ENCODE measurements at places on chromosomes 6 and 20.

DNA sequence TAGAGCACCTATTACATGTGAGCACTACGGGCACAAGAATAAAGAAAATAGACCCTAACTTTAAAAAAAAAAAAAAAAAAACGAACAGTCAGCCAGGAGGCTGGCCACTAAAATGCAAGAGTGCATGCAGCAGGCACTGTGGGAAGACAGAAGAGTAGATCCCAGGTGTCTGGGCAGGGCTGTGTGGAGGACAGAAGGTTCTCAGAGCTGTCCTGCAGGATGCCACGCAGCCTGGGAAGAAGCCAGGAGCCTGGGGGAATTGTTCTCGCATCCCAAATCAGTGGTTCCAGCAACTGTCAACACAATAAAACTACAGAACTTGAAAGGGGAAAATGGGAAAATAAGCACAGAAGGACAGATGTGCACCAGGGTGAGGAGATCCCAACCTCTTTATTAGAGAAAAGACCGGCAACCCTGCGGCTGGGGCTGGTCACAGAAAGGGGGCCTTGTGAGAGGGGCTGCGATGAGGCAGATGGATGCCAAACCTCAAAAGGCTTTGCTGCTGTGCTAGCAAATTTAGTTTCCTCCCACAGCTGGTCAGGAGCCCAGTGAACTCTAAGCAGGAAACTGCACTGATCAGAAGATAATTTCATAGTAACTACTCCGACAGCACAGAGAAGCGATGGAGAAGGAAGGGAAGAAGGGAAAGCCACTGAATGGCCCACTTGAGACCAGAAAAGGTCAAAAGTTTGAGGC, 30.9 kb downstream of the MAP3K5 start:
- no peaks in the 10 kb centered on the region for H3K27me3 ChIP-seq
- no peak overlapping the region for H3K4me3 ChIP-seq
- H3K36me3 ChIP-seq = no peaks in the 10 kb centered on the region
- H3K4me1 ChIP-seq = peaks cover 65% of the 10 kb centered on the region
- no peak for DNase-seq

DNA sequence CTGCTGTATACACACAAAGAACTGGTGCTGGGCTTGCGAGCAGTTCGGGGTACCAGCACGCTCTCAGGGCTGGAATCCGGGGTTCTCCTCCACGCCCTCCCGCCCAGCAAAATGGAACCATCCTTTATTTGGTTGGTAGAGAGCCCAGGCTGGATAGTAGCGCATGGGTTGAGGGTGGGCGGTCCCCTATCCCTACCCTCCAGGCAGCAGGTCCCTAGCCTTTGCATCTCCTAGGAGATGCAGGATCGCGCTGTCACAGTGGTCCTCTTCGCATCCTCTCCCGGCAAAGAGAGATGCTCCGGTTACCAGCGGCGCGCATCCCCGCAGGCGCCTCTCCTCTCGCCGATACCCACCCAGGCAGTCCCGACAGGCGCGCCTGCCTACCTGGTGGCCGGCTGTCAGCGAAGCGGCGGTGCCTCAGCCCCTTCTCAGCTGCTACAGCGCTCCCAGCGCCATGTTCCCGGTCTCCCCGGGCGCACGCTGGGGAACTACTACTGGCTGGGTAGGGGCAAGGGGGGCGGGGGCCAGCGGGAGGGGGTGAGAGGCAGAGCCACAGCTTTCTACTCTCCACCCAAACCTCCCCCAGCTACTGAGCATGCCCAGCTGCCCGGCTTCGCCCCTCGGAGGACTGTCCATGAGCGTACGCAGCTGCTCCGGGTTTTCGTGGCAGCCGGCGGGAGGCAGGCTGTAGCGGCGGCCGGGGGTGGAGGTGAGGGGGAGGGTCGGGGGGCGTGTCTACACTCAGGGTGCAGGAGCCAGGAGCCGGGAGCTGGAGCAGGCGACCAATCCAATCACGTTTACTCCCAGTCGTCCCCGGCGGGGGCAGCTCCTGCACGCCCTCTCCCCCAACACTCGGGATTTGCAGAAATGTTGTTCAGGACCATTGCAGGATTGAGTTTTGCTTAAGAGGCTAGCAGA, at the start of gene PAK5:
TSS of gene PAK5 (minus strand) at position 699 of the 918 bp plus-strand sequence. CDS start 194,748 bp downstream, outside the sequence.
- no peaks in the 10 kb centered on the region for H3K36me3 ChIP-seq
- H3K4me1 ChIP-seq = no peaks in the 10 kb centered on the region
- no peak within 1 kb of the TSS for H3K27ac ChIP-seq
- H3K27me3 ChIP-seq = no peaks in the 10 kb centered on the region
- H3K4me3 ChIP-seq = peak within 1 kb of the TSS; percentile 64

DNA sequence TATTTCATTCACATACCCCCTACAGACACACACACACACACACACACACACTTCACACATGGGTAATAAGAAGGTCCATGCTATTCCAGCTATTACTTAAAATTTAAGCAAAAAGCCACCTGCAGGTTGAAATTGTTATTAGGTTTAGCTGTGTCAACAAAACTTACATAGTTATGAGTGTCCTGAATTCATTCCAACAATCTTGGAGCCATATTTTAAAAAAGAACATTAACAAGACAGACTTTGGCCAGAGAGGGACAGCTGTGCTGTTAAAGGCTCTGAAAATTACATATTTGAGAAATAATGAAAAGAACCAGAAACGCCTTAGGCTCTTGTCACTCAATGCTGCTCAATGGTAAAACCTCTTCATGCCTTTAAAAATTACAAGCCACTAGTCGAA, 455.3 kb downstream of the EPM2A start:
- H3K4me1 ChIP-seq = no peaks in the 10 kb centered on the region
- no peak overlapping the region for H3K27ac ChIP-seq
- no peaks in the 10 kb centered on the region for H3K36me3 ChIP-seq
- H3K4me3 ChIP-seq = no peak overlapping the region
- DNase-seq = no peak

DNA sequence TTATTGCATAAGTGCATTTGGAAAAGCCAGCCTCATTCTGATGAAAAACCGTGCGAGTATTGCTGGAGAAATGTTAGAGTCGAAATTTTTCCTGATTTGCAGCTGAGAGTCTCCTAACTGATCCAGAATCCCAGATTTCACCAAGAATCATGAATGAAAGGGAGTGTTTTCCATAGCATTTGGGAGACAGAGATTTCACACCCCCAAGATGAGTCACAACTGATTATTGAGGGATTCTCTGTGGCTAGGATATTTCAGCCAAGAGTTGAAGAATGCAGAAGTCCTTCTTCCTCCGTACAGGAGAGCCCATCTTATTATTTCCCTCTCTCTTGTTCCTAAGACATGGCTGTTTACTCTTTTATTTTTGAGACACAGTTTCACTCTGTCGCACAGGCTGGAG, 82.2 kb upstream of the SALL4 start:
- H3K36me3 ChIP-seq = no peaks in the 10 kb centered on the region
- no peaks in the 10 kb centered on the region for H3K27me3 ChIP-seq
- H3K27ac ChIP-seq = no peak overlapping the region
- no peak overlapping the region for H3K4me3 ChIP-seq
- no peak for DNase-seq
